Progenitor cell of endocrine pancreas (in vitro differentiated cells): ENCODE measurements at places on chromosomes 13 and 19.

DNA sequence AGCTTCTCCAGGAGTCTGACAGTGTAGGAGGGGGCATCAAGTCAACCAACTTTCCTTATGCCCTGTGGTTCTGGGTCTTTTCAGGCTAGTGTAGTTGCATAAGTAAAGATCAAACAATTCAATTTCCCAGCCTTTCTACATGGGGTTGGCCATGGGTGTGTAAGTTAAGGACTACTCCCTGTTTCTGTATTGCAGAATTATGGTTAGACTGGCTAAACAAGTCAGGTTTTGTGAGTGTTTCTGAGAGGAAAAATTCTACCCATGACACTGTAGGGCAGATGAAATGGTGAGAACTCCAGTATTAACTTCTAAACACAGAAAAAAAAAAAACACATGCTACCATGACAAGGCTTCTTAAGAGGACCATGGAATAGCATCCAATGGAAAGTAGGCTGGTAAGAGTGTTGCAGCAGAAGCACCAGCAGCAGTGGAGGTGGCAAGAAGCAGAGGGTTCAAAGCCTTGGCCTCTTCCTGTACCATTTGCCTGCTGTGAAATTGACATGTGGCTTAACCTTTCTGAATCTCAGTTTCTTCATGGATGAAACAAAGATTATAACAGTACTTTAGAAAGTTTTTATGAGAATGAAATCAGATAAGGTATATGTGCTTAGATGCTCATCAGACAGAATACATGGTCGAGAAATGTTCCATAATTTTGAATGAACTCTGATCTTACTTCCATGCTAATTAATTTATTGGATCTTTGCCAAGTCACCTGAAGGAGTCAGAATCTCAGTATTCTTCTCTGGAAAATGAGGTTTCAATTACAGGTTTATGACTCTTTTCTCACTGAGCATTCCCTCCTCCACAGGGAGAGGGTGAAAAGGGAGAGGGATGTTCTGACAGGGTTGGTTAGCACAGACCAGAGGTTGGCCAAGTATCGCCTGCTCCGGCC, 11.4 kb upstream of the SCEL start:
- H3K27ac ChIP-seq, result no peak overlapping the region
- DNase-seq, result no peak
- H3K4me1 ChIP-seq, result peaks cover 7% of the 10 kb centered on the region
- H3K4me3 ChIP-seq, result no peak overlapping the region
- no peaks in the 10 kb centered on the region for H3K36me3 ChIP-seq

GRCh38 chr13:19048381-19048780, 133.2 kb downstream of the TUBA3C start:
- DNase-seq, result no peak
- no peak overlapping the region for H3K27ac ChIP-seq
- H3K4me1 ChIP-seq, result no peaks in the 10 kb centered on the region
- H3K27me3 ChIP-seq, result no peaks in the 10 kb centered on the region
- no peak overlapping the region for H3K4me3 ChIP-seq

GRCh38 chr13:42707586-42707985, 73.8 kb upstream of the FAM216B start:
- no peak for DNase-seq
- H3K4me3 ChIP-seq, result no peak overlapping the region
- H3K4me1 ChIP-seq, result no peaks in the 10 kb centered on the region
- no peak overlapping the region for H3K27ac ChIP-seq
- H3K36me3 ChIP-seq, result no peaks in the 10 kb centered on the region

DNA sequence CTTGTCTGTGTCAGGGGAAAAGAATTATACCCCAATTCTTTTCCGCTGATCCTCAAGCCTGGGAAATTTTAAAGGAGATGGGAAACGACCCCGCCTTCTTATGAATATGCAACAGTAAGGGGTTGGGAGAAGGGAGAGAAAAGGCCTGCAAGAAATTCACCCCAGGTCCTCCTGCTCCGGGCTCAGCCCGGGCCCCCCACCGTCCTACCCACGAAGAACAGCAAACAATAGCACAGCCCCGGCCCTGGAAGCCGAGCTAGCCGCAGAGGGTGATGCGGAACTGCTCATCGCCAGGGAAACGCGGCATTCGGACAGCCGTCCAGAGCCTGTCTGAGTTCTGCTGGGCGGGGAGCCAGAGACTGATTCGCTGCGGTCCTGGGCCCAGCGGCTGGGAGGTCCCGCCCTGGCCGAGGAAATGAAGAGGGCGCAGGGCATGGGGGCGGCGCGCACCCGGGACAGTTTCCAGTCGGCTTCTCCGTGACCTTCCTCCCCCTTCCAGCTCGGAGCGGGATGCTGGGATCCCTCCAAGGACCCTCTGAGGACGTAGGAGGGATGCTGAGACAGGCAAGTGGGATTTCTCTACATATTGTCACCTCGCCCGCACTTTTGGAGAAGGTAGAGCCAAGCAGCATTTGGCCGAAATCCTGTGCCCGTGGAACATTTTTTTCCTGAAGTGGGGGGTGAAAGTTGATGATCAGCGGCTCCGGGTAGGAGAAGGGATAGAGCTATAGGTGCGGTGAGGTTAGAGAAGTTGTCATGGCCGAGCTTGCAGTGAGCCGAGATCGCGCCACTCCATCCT, 82.3 kb upstream of the C1QTNF9B start:
- H3K27ac ChIP-seq, result peak overlapping the region; percentile 80
- peaks cover 24% of the 10 kb centered on the region for H3K4me1 ChIP-seq
- peak overlapping the region; percentile 82 for H3K4me3 ChIP-seq
- peaks cover 7% of the 10 kb centered on the region for H3K36me3 ChIP-seq
- peaks cover 2% of the 10 kb centered on the region for H3K27me3 ChIP-seq
- DNase-seq, result peak; percentile 24

DNA sequence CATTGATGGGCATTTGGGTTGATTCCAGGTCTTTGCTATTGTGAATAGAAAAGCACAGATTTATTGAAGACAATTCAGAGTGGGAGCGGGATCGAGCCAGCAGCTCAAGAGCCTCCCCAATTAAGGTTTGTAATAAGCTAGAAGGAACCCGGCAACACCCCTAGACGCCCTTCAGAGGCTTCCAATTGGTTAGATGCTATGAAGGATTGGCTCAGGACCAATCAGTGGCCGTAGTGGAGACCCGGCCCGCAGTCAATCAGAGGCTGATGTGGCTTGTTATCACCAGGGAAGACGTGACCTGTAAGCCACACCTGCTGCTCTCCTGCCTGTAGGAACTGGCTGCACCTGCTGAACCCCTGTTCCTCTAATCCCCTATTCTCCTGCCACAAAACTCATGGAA, 14.6 kb downstream of the SIGLEC11 start:
- DNase-seq, result no peak
- H3K4me3 ChIP-seq, result no peak overlapping the region
- H3K36me3 ChIP-seq, result no peaks in the 10 kb centered on the region
- H3K27me3 ChIP-seq, result no peaks in the 10 kb centered on the region
- no peaks in the 10 kb centered on the region for H3K4me1 ChIP-seq

DNA sequence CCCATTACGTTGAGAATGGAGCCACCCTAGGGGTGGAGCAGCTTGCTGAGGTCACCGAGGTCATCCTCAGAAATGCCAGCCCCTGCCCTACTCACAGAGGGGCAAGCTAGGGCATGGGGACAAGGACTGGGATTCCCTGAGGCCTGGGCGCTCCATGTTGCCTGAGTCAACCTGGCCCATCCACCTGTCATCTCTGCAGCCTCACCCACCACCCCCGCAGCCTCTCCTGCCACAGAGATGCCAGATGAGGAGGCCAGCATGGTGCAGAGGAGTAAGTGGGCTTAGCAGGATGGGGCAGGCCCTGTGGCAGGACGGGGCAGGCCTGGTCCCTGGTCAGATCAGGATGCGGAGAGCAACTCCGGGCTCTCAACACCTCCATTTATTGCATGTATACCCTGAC, 9.5 kb downstream of the NKPD1 start:
- H3K27me3 ChIP-seq, result peaks cover 29% of the 10 kb centered on the region
- no peak overlapping the region for H3K4me3 ChIP-seq
- peaks cover 1% of the 10 kb centered on the region for H3K36me3 ChIP-seq
- H3K4me1 ChIP-seq, result peaks cover 5% of the 10 kb centered on the region
- no peak overlapping the region for H3K27ac ChIP-seq
- DNase-seq, result no peak

- no peak for DNase-seq
- no peak overlapping the region for H3K4me3 ChIP-seq
- peaks cover 31% of the 10 kb centered on the region for H3K36me3 ChIP-seq
- H3K27me3 ChIP-seq, result no peaks in the 10 kb centered on the region
- no peak overlapping the region for H3K27ac ChIP-seq
Observed at GRCh38 chr13:21550918-21551317, 53.1 kb downstream of the MICU2 start.

- peak overlapping the region; percentile 20 for H3K27ac ChIP-seq
- H3K36me3 ChIP-seq, result no peaks in the 10 kb centered on the region
- DNase-seq, result no peak
Observed at GRCh38 chr19:18293642-18294466, 12.4 kb upstream of the JUND start.

- DNase-seq, result no peak
- peaks cover 28% of the 10 kb centered on the region for H3K27me3 ChIP-seq
- H3K36me3 ChIP-seq, result no peaks in the 10 kb centered on the region
- no peak overlapping the region for H3K27ac ChIP-seq
- H3K4me3 ChIP-seq, result no peak overlapping the region
- H3K4me1 ChIP-seq, result no peaks in the 10 kb centered on the region
Observed at GRCh38 chr19:28827382-28827781, 385.6 kb downstream of the UQCRFS1 start.

DNA sequence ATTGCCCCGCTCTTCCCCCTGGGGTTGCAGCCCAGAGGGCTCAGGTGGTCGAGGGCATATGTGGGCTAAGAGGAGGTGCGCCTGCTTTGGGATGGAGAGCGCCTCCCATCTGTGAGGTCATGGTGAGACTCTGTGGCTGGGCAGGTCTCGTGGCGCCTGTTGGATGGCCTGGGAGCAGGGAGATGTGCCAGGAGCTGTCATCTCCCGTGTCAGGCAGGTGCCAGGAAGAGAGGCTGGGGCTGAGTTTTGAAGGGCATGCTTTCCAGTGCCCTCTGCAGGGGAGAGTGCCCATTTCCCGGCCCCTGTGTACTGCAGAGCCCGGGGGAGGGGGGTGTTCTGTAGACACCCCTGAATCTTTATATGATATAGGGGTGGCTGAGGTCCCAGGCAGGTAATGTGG, 2.8 kb downstream of the WTIP start:
- H3K4me1 ChIP-seq, result peaks cover 14% of the 10 kb centered on the region
- H3K4me3 ChIP-seq, result peak overlapping the region; percentile 83
- DNase-seq, result no peak
- peaks cover 5% of the 10 kb centered on the region for H3K27me3 ChIP-seq
- peaks cover 5% of the 10 kb centered on the region for H3K36me3 ChIP-seq
- no peak overlapping the region for H3K27ac ChIP-seq

DNA sequence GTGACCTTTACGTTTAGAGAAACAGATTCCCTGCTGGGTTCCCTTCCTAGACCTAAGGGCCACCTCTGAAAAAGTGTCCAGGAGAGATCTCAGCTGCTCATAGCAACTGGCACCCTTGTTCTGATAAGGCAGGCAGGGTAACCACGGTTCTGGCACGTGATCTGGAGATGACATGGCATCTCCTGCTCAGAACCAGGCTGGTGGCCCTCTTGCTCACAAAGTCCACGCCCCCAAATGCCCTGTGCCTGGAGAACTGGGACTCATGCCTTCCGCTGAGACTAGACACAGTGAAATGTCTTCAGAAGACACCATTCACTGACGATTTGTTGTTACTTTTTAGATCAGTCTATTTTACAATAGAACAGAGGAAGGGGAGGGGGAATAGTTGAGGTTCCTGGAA, 174.1 kb downstream of the ZNF536 start:
- H3K4me1 ChIP-seq, result no peaks in the 10 kb centered on the region
- no peak overlapping the region for H3K4me3 ChIP-seq
- DNase-seq, result no peak
- peaks cover 8% of the 10 kb centered on the region for H3K27me3 ChIP-seq
- no peaks in the 10 kb centered on the region for H3K36me3 ChIP-seq
- H3K27ac ChIP-seq, result no peak overlapping the region

DNA sequence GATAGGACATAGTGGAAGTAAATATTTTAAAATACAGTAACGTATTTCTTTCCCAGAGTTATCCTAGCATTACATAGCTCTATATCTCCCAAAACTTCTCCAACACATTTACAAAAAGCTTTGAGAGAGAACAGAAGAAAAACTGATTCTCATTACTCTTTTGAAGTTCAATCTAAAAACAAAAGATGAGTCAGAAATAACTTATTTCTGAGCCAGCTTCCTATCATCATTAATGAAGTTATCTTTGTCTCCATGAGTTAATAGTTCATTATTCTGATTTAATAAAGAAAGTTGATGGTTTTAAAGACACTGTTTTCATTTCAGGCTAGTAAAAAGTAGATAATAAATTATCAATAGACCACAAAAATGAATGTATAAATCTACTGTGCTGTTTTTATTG, 446.7 kb upstream of the SPRY2 start:
- no peaks in the 10 kb centered on the region for H3K27me3 ChIP-seq
- no peak overlapping the region for H3K27ac ChIP-seq
- no peaks in the 10 kb centered on the region for H3K36me3 ChIP-seq
- peaks cover 2% of the 10 kb centered on the region for H3K4me1 ChIP-seq
- no peak overlapping the region for H3K4me3 ChIP-seq
- DNase-seq, result no peak

DNA sequence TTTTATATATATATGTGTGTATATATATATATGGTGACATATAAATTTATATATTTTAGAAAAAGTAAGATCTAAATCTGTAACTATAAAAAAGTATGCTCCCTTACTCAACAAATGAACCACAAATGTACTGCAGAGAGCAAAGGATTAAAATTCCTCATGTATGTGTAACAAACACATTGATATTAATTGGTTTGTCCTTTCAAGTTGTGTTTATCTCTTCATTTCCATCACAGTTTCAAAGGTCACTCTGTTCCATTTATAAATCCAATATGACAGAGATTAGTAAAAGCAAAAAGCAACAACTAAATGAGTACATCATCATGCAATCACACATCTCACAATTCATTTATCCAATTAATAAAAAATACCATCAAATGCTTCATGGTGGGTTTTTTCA, 247.9 kb downstream of the DACH1 start:
- no peak overlapping the region for H3K4me3 ChIP-seq
- H3K27me3 ChIP-seq, result no peaks in the 10 kb centered on the region
- H3K27ac ChIP-seq, result peak overlapping the region; percentile 25
- H3K4me1 ChIP-seq, result peaks cover 24% of the 10 kb centered on the region

GRCh38 chr19:6530386-6531162, at the start of gene TNFSF9:
TSS of gene TNFSF9 (plus strand) at chr19:6531026. CDS start at chr19:6531037, 11 bp downstream.
- H3K4me1 ChIP-seq, result peaks cover 10% of the 10 kb centered on the region
- H3K36me3 ChIP-seq, result no peaks in the 10 kb centered on the region
- peak within 1 kb of the TSS; percentile 76 for H3K27ac ChIP-seq

- no peak for DNase-seq
- no peaks in the 10 kb centered on the region for H3K27me3 ChIP-seq
- H3K4me1 ChIP-seq, result peaks cover 3% of the 10 kb centered on the region
- no peaks in the 10 kb centered on the region for H3K36me3 ChIP-seq
- no peak overlapping the region for H3K27ac ChIP-seq
Observed at GRCh38 chr19:56125806-56126590, 4.9 kb upstream of the ZNF787 start.
